ENCODE measurements at places on chromosomes 2 and 18.
A peak's percentile ranks its signal among the peaks of the same experiment; 100 is the strongest.

DNA sequence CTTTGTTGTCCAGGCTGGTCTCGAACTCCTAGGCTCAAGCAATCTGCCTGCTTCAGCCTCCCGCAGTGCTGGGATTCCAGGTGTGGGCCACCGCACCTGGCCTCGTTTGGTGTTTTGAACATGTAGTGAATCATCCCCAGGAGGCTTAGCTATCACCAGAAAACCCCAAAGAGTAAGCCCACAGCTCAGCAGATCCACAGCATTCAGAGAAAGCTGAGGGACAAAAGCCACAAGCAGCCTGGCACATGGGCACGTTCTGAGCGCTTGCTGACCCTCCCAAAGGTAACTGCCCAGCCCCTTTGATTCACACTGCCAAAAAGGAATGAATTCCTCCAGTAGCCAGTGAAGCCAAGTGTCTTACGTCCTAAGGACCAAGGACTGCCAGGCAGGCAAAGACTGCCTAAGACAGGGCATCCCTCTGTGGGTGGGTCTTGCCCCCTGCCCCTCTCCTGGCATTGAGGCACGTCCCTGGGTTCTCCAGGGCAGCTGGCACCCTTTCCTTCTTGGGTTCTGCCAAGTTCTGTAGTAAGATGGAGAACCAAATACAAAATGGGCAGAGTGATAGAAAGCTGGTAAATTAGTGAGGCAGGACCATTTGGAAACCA, 31.7 kb downstream of the MBP start:
- peak overlapping the region; percentile 66 for H3K4me3 ChIP-seq
- H3K4me1 ChIP-seq: peaks cover 84% of the 10 kb centered on the region
- no peak for DNase-seq
- peaks cover 71% of the 10 kb centered on the region for H3K36me3 ChIP-seq
- H3K27me3 ChIP-seq: no peaks in the 10 kb centered on the region
- peak overlapping the region; percentile 97 for H3K27ac ChIP-seq

GRCh38 chr2:158979772-158980171, 11.3 kb downstream of the TANC1 start:
- H3K27me3 ChIP-seq: peaks cover 12% of the 10 kb centered on the region
- no peak for DNase-seq
- no peaks in the 10 kb centered on the region for H3K4me1 ChIP-seq

GRCh38 chr18:49997558-49997957, 184.2 kb upstream of the ACAA2 start:
- DNase-seq: no peak
- H3K36me3 ChIP-seq: no peaks in the 10 kb centered on the region
- H3K27ac ChIP-seq: no peak overlapping the region
- no peaks in the 10 kb centered on the region for H3K27me3 ChIP-seq
- H3K4me3 ChIP-seq: no peak overlapping the region

DNA sequence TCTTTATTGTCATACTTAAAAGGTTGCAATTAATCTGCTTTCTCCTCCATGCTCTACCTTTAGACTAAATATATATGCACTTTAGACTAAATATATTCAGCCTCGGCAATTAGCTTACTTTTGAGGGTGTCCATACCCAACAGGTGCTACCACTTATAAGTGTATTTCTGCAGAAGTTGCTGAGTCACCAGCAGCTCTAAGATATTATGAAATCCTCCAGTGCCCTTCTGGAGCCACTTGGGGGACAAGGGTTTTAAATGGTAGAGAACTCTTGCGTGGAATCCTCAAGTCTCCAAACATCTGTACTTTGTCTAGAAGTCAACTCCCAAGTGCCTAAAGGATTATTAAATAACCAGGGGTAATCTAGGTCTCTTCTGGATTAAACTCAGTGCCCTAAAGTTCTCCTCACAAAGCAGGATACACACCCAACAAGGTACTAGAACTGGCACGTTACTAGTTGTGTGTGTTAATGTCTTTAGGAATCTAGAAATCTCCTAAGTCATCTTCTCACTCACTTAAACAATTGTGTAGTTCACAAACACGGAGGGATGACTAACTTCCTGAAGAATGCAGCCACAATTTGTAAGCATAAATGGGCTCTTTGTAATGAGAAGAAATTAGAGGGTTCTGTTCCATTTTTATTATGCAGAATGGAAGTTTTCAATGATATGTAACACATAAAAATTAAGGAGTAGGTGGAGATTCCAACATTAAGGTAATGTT, 159.7 kb downstream of the CD226 start:
- DNase-seq: no peak
- peaks cover 11% of the 10 kb centered on the region for H3K4me1 ChIP-seq
- H3K27ac ChIP-seq: no peak overlapping the region
- no peak overlapping the region for H3K4me3 ChIP-seq
- H3K36me3 ChIP-seq: peaks cover 2% of the 10 kb centered on the region
